Heart left ventricle (tissue), 16 donors: ENCODE measurements at places on chromosomes 7 and 10.

DNA sequence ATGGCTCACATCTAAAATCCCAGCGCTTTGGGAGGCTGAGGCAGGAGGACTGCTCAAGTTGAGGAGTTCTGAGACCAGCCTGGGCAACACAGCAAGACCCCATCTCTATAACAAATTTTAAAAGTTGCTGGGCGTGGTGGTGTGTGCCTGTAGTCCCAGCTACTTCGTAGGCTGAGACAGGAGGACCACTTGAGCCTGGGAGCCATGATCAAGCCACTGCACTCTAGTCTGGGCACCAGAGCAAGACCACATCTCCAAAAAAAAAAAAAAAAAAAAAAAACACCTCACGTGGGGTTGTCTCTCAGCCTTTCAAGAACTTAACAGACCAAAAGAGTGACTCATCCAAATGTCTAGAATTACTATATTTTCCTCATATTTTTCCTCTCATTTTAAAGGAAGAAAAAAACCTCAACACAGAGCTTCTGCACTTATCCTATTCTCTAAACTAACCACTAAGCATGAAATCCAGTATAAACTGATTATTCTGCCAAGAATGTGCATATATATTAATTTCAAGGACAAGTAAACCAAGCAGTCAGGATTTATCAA lies 46.3 kb downstream of the CUL2 start:
- H3K27me3 ChIP-seq, result no peaks in the 10 kb centered on the region
- H3K4me1 ChIP-seq, result peaks cover 6% of the 10 kb centered on the region
- no peaks in the 10 kb centered on the region for H3K36me3 ChIP-seq
- H3K4me3 ChIP-seq, result no peak overlapping the region
- no peak for DNase-seq

DNA sequence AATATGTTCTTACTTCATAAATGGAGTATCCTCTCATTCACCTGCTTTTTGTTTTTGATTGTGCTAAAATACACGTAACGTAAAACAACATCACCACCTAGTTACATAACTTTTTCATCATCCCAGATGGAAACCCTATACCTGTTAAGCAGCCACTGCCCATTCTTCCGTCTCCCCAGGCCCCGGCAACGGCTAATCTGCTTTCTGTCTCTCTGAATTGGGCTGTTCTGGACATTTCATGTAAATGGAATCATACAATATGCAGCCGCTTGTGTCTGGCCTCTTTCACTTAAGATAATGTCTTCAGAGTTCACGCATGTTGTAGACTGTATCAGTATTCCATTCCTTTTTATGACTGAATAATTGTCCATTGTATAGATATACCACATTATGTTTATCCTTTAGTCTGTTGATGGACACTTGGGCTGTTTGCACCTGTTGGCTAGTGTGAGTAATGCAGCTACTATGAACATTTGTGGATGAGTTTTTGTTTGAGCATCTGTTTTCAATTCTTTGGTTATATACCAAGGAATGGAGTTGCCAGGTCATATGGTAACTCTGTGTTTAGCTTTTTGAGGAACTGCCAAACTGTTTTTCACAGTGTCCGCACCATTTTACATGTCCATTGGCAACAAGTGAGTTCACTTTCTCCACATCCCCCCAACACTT lies 14.1 kb upstream of the SUN1 start:
- H3K4me3 ChIP-seq, result peak overlapping the region; percentile 90
- no peak overlapping the region for H3K27ac ChIP-seq
- peaks cover 73% of the 10 kb centered on the region for H3K4me1 ChIP-seq
- DNase-seq, result no peak
- H3K36me3 ChIP-seq, result no peaks in the 10 kb centered on the region
- H3K27me3 ChIP-seq, result no peaks in the 10 kb centered on the region

DNA sequence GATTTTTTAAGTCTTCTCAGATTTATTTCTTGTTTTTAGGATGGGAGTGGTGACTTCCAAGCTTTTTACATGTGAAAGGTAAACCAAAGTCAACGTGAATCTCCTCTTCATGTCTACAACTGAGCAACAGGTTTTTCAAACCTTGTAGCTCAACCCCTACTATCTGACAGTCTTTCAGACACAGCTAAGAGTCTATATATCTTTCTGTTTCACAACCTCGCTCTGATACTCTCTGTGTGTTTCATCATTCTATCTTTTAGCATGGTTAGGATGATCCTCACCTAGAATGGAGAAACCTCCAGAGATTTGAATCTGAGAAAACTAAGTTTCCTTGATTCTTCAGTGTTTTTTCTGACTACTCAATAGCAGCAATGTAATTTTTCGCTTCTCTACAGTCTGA lies 96.1 kb downstream of the EPDR1 start:
- H3K36me3 ChIP-seq, result no peaks in the 10 kb centered on the region
- H3K27me3 ChIP-seq, result no peaks in the 10 kb centered on the region
- H3K27ac ChIP-seq, result no peak overlapping the region
- no peak overlapping the region for H3K4me3 ChIP-seq

GRCh38 chr7:23011222-23011924 lies 2.6 kb downstream of the HYCC1 start:
- peaks cover 3% of the 10 kb centered on the region for H3K4me1 ChIP-seq
- H3K36me3 ChIP-seq, result no peaks in the 10 kb centered on the region
- no peak overlapping the region for H3K4me3 ChIP-seq

DNA sequence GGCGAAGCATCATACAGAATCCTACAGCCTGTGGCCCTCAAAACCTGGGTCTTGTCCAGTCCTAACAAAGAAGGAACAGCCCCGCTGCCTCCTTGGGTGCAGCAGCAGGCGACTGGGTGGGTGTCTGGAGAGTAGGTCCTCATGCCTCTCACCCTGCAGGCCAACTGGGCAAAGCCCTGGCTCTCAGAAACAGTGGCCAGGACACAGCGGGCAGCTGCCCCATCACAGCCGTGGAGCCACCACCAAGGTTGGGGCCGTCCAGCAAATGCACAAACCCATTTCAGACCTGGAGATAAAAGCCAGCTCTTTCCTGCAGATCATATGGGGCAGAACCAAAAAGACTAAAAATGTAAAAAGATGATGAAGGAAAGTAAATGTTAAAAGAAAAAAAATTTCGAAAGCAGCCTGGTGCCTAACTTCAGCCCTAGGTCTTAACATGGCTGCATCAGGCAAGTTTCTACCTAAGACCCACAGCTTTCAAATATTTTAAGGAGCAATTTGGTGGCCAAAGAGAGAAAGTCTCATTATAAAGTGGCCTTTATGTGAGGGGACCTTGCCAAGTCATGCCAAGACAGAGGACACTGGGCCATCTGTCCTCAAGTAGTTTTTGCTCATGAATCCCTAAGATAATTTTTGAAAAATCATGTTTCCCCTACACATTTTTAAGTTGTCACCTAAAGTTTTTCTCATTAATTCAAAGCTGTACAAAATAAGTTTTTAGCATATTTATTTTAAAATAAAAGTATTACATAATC lies 142.1 kb downstream of the PAXIP1 start:
- H3K27ac ChIP-seq, result no peak overlapping the region
- no peak overlapping the region for H3K4me3 ChIP-seq
- H3K4me1 ChIP-seq, result no peaks in the 10 kb centered on the region
- no peaks in the 10 kb centered on the region for H3K36me3 ChIP-seq
